SK-MEL-5 (cell line): ENCODE measurements at places on chromosomes 16 and 17.

- DNase-seq: no peak
Observed at GRCh38 chr17:3985846-3986245, 21.6 kb upstream of the ATP2A3 start.

- DNase-seq: no peak
Observed at GRCh38 chr16:19716183-19716582, 1.8 kb downstream of the KNOP1 start.

DNA sequence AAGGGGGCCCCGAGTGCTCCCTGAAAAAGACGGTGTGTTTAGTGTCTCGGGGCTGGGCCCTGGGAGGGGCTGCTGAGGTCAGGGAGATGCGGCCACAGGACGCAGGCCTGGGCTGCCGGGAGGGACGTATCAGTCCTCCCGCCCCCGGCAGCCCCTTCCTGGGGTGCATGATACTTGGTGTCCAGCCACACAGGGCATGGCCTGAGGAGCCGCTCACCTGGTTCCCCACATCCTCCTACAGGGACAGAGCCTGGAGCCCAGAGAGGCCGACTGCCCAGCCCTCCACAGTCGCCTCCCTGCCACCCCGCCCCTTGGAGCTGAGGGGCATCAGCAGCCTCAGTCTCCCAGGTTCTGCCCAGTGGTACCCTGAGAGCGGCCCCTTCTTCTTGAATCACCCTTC lies 12.0 kb upstream of the DEF8 start:
- no peak for DNase-seq

GRCh38 chr16:2493605-2494004 lies 18.7 kb downstream of the TBC1D24 start:
- DNase-seq: no peak

DNA sequence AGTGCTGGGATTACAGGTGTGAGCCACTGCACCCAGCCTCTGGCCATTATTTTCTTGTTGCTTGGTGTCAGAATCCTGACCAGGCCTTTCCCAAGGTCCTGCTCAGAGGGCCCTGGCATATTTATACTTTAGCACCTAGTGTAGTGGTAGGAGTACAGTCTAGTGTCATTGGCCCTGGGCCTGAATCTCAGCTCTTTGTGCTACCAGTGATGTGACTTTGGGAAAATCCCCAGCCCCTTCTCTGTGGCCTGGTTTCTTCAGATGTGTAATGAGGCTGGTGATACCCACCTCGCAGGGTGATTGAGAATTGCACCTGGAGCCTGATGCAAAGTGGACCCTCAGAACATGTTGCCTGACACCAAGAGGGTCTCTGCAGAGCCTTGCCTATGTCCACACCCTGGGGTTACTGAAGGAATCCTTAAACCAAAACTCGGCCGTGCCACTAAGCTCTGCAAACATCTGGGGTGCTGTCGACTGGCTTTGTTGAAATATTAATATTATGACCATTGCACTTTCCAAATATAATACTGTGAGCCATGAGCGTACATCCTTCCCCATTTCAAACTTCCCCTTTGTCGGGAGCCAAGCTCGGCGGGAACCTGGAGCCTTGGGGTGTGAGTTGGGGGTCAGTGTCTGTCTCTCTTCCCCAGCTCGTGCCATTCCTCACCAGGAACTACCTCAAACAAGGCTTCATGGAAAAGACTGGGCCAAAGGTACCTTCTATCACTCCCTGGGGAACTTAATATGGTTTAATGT lies 18.0 kb upstream of the RNF135 start:
- DNase-seq: no peak

DNA sequence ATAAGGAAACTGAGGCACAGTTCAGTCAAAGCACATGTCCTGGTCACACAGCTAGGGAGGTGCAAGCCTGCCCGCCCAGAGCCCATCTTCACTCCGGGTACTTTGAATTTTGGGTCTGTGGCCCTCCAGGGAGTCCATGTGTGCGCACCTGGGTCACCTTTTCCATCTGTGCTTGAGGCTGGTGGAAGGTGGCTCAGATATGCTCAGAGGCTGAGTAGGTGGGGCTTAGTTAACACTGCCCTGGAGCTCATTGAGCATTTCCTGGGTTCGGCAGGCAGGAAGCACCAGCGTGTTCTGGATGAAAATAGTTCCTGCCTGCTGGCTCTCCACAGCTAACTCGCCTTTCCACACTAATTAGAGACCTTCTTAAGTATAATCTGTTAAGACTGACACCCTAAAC lies 19.2 kb downstream of the FAM234A start:
- DNase-seq: no peak
